ENCODE measurements at places on chromosomes 11 and 22.
A peak's percentile ranks its signal among the peaks of the same experiment; 100 is the strongest.

GRCh38 chr22:21457023-21457787 is 10.0 kb upstream of the TMEM191C start:
- no peak for DNase-seq

- DNase-seq, result peak; percentile 76
Observed at GRCh38 chr11:102317099-102317767, at the start of gene BIRC3. BIRC3 (plus strand) TSS chr11:102317484; CDS start chr11:102324510, 7,026 bp downstream.

DNA sequence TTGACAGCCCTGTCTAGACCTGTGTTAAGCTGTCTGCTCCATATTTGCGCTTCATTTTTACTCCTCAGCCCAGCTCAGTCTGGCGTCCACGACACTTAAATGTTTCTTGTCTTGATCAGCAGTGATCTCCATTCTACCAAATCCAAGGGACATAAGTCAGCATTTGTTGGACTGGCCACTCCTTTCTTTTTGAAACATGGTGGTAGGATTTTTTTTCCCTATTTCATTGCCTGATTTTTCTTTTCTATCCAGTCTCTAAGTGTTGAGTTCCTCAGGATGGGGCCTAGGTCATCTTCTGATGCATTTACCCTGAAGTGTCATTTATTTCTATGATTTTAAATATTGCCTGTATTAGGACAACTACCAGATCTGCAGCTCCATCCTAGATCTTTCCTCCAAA is 873 bp downstream of the NCAPH2 start:
- DNase-seq, result no peak

- DNase-seq, result no peak
Observed at GRCh38 chr22:22229683-22230420, 14.7 kb upstream of the VPREB1 start.

DNA sequence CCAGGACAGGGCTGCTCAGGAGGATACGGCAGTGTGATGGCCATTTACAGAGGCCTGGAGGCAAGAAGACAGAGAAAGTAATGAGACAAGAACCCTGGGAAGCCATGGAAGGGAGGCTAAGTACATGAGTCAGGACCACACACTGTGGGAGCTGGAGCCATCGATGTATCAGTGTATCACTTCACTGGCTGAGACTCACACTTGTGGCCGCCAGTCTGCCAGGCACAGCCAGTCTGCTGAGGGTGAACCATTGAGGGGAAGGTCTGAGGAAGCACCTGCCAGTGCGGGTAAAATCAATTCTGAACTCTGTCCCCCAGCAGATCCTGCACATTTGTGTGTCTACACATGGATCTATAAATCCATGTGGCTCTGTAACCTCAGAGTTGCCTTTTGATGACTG is 195.6 kb downstream of the GRIK4 start:
- no peak for DNase-seq

DNA sequence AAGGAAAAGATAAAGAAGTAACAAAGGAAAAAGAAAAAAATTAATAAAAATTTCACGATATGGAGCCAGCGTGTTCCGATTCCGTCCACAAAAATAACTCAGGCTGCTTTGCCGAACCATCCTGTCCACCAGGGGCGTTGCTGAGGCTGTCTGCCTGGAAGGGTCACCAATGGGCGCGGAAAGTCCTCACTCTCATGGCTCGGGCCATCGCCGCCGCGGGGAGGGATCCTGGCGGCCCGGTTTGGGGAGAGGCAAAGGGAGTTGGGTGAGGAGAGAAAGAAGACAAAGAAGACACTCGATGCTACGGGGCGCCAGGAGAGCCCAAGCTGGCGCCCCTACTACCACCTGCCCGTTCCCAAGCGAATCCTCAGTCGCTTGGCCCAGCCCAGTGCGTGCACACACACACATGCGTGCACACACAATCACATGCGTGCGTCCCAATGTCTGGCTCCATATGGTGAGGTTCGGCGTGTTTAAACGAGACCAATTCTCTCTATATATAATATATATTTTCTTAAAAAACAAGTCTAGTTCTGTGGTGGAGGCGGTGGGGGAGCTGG is 5.6 kb upstream of the PYGM start:
- no peak for DNase-seq

DNA sequence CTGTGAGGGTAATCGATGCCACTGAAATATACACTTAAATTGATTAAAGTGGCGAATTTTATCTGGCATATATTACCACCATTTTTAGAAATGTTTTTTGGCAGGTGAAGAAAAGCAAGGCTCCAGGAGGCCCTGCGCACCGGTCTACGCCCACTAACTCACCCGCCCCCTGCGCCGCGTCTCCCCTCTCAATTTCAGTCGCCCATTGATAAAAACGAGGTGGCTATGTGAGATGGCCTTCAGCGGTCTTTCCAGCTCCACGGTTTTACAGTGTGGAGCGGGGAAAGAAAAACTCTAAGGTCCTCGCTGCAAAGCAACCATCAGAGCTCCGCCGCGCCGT is 602 bp upstream of the AQP11 start:
- DNase-seq, result no peak

GRCh38 chr11:92159931-92160330 is 64.7 kb upstream of the FAT3 start:
- DNase-seq, result no peak

DNA sequence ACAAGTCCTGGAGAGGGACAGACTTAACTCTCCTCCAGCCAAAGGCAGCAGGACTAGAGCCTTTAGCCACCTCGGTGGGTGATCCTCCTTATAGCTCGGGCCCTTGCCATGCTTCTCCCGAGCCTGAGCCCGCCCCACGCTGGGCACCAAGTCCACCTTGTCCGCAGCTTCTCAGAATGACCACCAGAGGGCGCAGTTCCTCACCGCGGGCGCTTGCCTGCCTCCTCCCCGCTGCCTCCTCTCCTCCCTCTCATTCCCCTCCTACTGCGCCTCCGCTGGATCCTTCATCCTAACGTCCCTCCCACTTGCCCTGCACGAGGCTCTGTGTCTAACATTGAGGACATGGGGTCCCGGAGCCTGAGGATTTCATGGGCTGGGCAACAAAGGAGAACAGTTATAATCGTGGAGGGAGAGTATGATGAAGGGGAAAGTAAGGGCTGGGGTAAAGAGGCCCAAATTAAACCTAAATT is 11.3 kb upstream of the MOGAT2 start:
- peak; percentile 23 for DNase-seq

- DNase-seq, result no peak
Observed at GRCh38 chr11:1232021-1232882, 9.4 kb downstream of the MUC5B start.

GRCh38 chr22:30876915-30877553 is 91.5 kb downstream of the MORC2 start:
- DNase-seq, result peak; percentile 40

DNA sequence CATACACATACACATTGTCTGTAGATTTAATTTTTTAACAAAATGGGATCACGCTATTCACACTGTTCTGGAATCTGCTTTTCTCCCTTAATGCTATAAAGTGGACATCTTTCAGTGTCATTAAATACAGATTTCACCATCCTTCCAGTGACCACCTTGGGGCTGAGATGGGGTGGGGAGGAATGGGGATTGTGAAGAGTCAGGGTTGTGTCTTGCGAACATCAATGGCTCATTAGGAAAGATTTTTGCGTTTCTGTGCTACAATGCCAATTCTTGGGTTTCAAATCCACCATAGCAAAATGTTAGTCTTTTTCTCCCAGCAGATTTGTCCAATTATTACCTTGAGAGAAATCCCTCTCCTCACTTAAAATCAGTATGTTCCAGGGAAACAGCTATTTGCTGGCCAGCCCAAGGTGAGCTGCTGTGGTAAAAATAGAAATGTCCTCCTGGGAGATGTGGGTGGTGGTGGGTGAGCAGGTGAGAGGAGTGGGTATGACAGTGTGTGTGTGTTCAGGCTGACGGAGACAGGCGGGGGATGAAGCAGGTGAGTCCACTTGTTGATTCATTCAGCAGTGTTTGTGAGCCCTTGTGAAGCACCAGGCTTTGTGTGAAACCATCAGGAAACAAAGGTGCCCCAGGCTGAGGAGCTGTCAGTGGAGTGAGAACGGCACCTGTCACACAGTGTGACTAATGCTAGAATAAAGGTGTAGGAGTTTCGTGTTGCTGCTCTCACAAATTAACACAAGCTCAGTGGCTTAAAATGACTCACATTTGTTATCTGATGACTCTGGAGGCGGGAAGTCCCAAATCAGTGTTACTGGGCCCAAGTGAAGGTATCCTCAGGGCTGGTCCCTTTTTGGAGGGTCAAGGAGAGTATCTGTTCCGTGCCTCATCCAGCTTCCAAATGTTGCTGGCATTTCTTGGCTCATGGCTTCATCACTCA is 1.7 kb upstream of the CBX6 start:
- peak; percentile 86 for DNase-seq

GRCh38 chr22:23786752-23787599 is at the start of gene SMARCB1:
SMARCB1 (plus strand) TSS chr22:23786966; CDS start chr22:23787170, 204 bp downstream.
- DNase-seq, result peak; percentile 86

DNA sequence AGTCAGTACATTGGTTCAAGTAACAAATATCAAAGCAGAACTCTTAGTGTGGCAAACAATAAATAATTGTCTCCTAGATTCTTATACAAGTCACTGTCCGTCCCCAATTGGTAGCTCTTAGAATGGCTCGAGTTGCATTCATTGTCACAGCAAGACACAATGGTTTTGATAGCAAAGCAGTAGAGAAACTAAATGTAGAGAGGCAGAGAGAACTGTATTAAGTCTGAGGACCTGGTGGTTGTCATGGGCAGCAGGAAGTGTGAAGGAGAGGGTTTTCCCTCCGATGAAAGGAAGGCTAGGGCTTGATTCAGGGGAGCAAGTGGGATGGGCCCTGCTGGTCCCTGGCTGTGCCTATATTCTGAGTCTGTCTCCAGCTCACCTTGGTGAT is 36.6 kb downstream of the RCOR2 start:
- DNase-seq, result no peak

DNA sequence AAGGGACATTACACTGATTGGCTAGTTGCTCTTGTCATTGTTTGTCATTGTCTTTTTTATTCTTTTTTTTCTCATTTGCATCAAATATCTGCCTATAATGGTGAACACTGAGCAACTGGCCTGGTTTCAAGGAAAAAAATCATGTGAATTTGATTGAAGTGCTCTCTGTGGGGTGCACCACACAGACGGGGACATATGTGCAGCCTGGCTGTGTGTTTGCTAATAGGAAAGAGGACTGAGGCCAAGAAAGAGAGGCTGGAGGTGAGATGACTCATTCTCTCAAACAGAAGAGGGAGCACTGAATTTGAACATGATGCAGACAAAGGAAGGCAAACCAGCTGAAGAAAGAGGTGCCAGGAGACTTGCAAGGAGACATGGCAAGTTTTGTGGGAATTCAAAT is 684.9 kb upstream of the CCDC90B start:
- DNase-seq, result no peak

GRCh38 chr22:48473202-48473601 is 1354.5 kb downstream of the BRD1 start:
- no peak for DNase-seq

DNA sequence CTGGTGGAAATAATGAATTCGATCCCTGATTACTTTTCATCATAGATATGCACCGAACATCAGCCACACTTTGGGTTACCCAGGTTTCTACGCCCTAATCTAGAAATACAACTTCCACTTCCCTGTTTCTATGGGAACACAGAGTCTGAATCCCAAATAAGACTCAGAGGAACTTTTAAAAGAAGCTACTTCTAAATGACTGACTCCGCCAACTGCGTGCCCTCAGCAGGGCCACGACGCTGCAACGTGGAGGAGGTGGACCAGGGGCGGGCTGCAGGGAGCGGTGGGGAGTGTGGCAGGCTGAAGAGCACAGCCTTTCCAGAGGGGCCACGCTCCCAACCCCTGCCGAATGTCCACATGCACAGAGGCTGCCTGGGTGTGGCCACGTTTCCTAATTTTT is 304.0 kb downstream of the SHANK2 start:
- DNase-seq, result no peak

GRCh38 chr11:66919923-66920322 is 38.3 kb downstream of the PC start:
- no peak for DNase-seq

DNA sequence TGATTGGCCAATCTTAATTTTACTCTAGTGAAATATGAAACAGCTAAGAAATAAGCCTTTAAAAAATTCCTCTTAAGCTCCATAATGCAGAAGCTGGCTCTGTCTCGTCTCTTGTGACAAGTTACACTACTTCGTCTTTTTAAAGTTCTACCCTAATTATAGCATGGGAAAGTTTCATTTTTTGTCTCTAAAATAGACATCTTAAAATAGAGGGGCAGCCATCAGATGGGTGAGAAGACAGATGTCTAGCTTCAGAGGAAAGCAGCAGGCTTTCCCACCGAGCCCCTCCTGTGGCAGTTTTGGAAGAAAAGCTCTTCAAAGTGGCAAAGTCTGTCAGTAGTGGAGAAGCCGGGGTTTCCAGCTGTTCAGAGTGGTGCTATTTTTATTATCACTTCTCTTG is 39.5 kb downstream of the XRRA1 start:
- DNase-seq, result no peak

DNA sequence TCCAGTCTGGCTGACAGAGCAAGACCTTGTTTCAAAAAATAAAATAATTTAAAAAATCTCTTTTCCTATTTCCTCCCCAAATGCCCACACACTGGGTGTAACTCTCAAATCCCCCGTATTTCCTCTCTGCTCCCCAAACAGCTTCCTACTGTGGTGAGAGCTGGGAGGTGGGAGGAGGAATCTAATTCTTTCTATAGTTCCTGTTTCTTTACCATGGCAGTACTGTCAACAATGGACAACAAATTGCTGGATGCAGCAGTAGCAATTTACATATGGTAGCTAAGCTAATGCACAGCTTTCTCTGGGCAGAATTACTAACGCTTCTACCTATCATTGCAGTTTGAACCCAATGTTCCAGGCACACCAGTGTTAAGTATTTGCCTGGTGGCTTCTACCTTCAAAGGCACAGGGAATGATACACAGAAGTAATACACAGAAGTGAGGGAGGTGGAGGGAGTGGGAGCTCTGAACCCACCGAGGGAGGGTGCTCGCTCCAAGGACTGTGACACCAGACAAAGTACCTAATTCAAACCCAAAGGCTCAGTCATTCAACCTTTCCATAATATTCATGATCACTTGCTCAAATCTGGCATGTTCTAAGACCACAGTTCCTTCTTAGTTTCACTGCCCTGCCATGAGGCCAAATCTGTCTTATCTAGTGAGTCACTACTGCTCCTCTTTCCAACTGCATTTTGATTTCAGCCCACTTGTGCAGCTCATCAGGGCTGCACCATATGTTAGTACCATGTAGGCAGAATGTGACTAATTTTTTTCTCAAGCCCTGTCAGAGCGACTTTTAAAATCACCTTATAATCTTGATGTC is 37.9 kb downstream of the CELF1 start:
- no peak for DNase-seq

DNA sequence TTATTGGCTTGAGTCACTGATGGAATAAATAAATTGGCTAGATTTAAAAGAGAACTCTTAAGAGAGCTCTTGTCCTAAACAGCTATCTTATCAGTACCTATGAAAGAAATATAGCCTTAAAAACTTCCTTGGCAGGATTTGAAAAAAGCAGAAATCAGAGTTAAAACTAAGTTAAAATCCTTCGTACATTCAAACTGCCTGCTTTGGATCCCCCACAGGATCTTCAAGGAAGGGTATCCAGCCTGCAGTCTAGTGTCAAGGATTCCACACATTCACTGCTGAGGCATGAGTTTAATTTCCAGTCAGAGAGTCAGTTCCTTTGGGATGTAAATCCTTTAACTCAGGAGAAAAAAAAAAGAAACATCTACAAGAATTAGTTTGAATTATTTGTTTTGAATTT is 242.9 kb upstream of the UBASH3B start:
- DNase-seq, result no peak

- DNase-seq, result no peak
Observed at GRCh38 chr11:68373189-68373814, 60.9 kb downstream of the LRP5 start.

GRCh38 chr22:41446639-41447434 is at the start of gene TOB2:
TOB2 (minus strand) TSS chr22:41446801; CDS start chr22:41437345, 9,456 bp downstream.
- DNase-seq, result peak; percentile 92

All from NCI-H1436 (cell line).